ENCODE measurements at places on chromosomes 6 and 20.
A peak's percentile ranks its signal among the peaks of the same experiment; 100 is the strongest.

DNA sequence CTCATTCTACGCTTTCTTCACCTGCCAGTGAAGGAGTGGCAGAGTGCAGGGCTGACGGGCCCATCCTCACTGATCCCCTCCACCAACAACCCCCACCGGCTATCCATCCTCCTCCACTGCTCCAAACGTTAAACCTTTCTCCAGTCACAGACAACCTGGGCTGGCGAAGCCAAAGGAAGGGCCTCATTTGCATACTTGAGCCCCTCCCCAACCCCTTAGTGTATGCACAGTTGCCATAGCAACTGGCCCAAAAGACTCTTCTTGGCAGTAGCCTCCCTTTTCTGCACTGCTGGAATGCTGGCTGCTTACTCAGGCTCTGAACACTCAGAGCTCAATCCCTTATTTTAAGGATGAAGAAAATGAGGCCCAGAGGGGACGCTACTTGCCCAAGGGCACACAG, 130.3 kb downstream of the GRM4 start:
- DNase-seq = no peak

DNA sequence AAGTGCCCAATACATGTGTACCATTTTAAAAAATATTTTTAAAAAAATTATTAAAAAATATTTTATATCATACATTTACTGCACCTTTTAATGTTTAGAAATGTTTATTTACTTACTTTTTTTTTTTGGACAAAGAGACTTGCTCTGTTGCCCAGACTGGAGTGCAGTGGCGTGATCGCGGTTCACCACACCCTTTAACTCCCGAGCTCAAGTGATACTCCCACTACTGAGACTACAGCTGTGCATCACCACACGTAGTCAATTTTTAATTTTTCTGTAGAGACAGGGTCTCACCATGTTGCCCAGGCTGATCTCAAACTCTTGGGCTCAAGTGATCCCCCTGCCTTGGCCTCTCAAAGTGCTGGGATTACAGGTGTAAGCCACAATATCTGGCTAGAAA, 9.2 kb upstream of the SIRPG start:
- no peak for DNase-seq

- DNase-seq = no peak
Observed at GRCh38 chr20:31859998-31860380, 10.3 kb downstream of the DUSP15 start.

- DNase-seq = no peak
Observed at GRCh38 chr6:169520104-169520503, 181.7 kb downstream of the WDR27 start.

DNA sequence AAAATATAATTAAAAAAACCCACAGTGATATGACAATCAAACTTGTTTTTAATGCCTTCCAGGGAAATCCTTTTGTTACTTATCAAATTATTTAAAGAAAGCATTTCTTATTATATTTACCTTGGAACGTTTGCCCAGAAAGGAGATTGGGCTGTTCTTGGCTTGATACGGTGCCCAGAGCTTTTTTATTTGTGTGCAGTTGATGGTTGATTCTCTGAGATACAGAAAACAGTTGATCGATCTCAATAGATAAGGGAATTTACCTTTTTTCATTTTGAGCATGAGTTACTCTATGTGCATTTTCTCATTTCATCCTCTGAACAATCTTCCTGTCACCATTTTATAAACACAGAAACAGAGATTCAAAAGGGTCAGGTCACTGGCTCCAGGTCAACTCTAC, 72.5 kb upstream of the NEDD9 start:
- no peak for DNase-seq

- DNase-seq = no peak
Observed at GRCh38 chr20:10660661-10661060, 13.1 kb downstream of the JAG1 start.

GRCh38 chr6:109036574-109037294, 57.9 kb downstream of the SESN1 start:
- DNase-seq = no peak

DNA sequence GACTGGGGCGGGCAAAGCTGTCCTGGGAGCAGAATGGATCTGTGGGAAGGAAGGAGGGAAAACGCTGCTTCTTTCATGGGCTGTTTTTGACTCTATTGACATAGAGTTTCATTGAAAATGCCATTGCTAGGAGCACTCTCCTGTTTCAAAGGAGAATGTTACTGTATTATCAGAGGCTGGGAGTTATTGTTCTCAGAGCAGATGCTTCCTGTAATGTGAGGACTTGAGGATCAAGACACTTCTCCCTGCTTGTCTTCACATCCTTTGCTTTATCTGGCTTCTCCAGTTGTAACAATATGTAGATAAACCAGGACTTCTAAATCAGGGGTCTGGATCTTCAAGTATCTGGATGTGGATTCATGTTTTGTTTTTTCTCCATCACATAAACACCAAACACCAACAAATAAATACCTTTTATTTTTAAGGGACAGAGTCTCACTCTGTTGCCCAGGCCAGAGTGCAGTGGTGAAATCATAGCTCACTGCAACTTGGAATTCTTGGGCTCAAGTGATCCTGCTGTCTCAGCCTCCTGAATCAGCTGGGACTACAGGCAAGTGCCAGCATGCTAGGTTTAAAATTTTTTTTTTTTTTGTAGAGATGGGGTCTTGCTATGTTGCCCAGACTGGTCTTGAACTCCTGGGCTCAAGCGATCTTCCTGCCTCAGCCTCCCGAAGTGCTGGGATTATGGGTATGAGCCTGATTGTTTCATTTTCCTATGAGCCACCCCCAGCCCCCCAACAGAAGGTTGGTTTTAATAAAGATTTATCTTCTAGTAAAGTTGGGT, 3.9 kb downstream of the CD109 start:
- no peak for DNase-seq

- DNase-seq = peak; percentile 26
Observed at GRCh38 chr6:89297695-89298351, 17.3 kb downstream of the GABRR2 start.

DNA sequence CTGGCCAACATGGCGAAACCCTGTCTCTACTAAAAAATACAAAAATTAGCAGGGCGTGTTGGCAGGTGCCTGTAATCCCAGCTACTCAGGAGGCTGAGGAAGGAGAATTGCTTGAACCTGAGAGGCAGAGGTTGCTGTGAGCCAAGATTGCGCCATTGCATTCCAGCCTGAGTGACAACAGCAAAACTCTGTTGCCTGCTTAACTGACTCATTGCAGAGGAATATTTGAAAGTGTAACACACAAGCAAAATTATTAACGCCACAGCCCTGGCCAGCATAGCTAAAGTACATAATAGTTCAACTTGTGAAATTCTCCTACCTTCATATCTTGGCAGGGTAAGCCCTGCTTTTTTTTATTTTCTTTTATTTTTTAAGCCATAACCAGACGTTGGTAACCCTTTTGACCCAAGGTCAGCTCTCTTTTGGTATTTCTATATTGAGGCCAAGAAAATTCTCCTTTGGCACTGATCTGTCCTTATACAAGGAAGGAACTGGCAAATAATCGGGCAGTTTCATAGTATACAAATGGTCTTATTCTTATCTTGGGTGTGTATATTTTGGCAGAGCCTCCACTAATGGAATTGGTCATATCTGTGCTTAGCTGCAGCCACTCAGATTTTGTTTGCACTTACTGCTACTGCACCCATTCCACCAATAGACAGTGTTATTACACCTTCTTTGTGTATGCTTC, 4.0 kb upstream of the ADGRF5 start:
- no peak for DNase-seq

DNA sequence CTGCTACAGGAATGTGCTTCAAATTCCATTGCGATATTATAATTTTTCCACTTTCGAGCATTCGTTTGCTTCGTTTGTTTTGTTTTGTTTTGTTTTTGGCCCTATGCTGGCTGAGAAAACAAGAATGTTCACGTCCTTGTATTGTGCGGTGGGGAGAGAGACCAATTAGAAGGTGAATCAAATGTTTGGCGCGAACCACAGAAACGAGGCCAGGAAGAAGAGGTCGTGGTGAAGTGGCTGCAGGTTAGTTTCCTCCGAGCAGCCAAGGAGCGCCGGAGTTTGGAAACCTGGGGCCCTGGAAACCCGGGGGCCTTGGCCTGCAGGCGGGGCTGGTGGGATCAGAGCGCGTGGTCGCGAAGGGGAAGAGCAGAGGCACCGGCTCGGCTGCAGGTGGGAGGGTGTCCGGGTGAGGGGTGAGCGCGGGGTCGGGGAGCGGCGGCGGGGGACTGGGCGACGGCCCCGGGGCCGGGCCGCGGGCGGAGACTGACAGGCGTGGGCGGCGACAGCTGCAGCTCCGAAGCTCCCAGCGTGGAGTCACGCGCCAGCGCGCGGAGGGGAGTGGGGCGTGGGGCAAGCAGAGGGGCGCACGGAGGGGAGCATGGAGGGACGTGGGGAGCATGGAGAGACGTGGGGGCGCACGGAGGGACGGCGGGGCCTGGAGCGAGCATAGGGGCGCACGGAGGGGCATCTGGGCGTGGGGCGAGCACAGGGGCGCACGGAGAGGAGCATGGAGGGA, 141.5 kb upstream of the PDE10A start:
- no peak for DNase-seq

DNA sequence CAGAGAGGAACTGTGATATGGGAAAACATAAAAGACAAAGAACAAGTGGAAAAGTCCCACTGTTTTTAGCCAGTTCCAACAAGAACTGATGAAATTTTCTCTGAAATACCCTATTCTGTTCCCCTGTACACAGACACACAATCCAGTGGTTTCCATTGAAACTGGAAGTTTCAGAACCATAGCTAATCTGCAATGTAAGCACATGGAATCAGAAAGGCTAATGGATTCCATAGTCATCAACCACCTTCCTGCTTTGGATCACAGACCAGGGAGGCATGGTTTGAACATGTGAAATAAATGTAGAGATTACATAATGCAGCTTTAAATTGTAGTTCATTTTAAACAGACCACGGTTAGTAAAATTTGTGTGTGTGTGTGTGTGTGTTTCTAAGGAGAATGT, 242.1 kb downstream of the GJA1 start:
- no peak for DNase-seq

DNA sequence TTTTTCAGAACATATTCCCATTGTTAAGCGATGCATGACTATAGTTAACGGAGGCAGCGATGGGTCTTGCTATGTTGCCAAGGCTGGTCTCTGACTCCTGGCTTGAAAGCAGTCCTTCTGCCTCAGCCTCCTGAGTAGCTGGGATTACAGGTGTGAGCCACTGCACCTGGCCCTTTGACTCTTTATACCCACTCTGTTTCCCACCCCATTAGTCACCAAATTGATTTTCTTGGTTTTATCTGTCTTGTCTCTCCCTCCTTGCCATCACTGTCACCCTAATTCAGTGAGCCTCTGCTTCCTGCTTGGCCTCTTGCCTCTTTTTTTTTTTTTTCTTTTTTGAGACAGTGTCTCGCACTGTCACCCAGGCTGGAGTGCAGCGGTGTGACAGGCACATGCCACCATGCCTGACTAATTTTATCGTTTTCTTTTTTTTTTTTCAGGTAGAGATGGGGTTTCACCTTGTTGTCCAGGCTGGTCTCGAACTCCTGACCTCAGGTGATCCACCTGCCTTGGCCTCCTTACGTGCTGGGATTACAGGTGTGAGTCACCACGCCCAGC, 31.3 kb downstream of the ZFAND3 start:
- no peak for DNase-seq

DNA sequence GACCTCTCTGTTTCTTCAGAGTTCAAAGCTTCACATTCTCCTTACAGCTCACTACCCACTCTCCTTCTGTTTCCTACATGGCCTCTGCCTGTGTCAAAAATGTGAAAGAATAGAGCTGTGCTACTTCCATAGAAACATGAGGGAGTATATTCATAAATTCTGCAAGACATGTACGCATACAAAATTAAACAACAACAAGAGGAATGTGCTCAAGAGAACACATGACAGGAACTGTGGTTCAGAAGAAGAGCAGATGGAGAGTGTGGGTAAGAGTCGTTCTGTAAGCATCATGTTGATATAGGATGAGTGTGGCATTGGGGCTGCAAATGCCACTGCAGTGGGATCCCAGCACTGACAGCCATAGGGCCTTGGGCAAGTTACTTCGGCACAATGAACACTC, 266.6 kb upstream of the SASH1 start:
- no peak for DNase-seq

DNA sequence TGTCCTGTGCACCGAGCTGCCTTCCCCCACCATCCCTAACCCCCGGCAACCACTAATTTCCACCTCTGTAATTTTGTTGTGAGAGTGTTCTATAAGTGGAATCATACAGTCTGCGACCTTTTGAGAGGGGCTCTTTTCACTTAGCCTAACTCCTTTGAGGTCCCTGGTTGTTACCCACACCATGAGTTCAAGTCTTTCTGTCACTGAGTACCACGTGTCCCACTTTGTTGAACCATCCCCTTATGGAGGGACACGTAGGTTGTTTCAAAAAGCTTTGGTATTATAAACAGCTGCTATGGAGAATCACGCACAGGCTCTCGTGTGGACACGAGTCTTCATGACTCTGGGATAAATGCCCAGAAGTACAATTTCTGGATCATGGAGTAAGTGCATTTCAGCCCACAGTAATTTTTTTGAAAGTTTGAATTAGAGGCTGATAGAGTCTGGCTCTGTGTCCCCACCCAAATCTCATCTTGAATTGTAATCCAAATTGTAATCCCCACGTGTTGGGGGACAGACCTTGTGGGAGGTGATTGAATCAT, 9.5 kb downstream of the FAM209B start:
- DNase-seq = no peak

DNA sequence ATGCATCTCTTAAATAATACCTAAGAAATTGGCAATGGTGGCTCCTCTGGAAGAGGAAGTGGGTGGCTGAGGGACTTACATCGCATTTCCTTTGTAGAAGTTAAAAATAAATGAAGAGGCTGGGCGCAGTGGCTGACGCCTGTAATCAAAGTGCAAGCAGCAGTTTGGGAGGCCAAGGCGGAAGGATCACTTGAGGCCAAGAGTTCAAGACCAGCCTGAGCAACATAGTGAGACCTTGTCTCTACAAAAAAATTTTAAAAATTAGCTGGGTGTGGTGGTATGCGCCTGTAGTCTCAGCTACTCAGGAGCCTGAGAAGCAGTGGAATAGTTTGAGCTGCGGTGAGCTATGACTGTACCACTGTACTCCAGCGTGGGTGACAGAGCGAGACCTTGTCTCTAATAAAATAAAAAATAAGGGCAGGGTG, 12.2 kb upstream of the NCOA3 start:
- peak; percentile 21 for DNase-seq

DNA sequence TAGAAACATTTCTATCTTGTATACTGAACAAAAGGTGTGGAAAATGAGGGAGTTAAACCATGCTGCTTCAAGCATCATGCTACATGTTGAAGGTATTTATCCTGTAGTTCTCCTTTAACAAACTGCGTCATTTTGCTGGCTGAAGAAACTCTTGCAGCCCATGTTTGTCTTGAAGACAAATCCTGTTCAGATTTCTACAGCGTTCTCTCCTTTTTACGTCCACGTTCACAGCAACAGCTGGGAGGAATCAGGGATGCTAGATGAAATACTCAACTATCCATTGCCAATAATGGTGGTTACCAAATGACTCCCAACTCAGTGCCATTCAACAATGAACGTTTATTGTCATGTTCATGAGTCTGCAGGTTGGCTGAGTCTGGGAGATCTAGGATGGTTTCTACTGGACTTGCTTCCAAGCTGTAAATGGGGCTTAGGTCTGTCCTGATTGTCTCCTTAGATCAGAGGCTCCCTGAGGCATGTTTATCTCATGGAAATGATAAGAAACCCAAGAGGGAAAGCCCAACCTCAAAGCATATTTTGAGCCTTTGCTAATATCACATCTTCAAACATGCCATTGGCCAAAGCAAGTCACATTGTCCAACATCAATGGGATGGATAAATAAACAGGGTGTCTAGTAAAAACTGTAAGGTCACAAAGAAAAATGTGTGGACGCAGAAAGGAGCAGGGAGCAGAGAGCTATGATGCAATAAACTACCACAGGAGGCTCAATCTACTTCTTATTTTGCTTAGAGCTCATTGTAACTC, 2.7 kb upstream of the PLCB1 start:
- no peak for DNase-seq

- DNase-seq = no peak
Observed at GRCh38 chr6:95143408-95144180, 433.7 kb upstream of the MANEA start.

Measured in stimulated activated CD4-positive, alpha-beta T cell treated with anti-CD3 and anti-CD28 coated beads, Interleukin-12 subunit alpha, Interleukin-12 subunit beta, amount 100 ng/mL, for 4 hours (primary cell).